ENCODE measurements at places on chromosomes 4 and X. TPM values are rescaled to one million over a fixed set of nuclear protein-coding genes. Genes with fewer than 3 reads are reported as not detected.

GRCh38 chr4:75141162-75141561 lies 208.2 kb downstream of the PARM1 start:
- no peak overlapping the region for H3K27ac ChIP-seq
- DNase-seq: no peak
- no peaks in the 10 kb centered on the region for H3K27me3 ChIP-seq
- H3K4me3 ChIP-seq: no peak overlapping the region

GRCh38 chrX:84336646-84337045 lies 148.6 kb upstream of the RPS6KA6 start:
- H3K27me3 ChIP-seq: no peaks in the 10 kb centered on the region
- H3K4me1 ChIP-seq: no peaks in the 10 kb centered on the region
- H3K36me3 ChIP-seq: no peaks in the 10 kb centered on the region
- H3K27ac ChIP-seq: no peak overlapping the region
- no peak for DNase-seq

The CXCL5 gene
- total RNA-seq: not detected

DNA sequence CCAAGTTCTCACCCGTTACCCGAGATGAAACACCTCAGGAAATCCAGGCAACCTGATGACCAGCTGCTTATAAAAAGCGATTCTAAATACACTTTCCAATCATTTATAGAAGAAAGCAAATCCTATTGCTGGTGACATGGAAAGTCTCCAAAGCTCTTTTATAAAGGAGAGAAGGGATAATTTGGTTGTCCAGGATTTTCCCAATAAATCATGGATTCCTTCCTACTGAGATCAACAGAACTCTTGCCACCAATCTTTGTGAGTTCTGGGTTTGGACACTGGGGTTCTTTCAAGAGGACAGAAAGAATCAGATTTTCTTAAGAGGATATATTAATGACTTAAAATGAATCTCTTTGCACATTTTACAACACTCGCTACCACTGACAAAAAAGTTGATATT lies 24.7 kb upstream of the SOD3 start:
- H3K36me3 ChIP-seq: no peaks in the 10 kb centered on the region
- H3K4me3 ChIP-seq: no peak overlapping the region
- H3K27ac ChIP-seq: no peak overlapping the region
- H3K27me3 ChIP-seq: no peaks in the 10 kb centered on the region
- DNase-seq: no peak

- no peak overlapping the region for H3K4me3 ChIP-seq
- H3K27ac ChIP-seq: no peak overlapping the region
- DNase-seq: no peak
Observed at GRCh38 chr4:177574446-177574845, 132.2 kb upstream of the AGA start.

The ZBTB49 gene
- 7.4 TPM for total RNA-seq

The RHOXF1 gene
- not detected for total RNA-seq

The FAM9C gene
- not detected for total RNA-seq

The CYBB gene
- total RNA-seq: not detected

DNA sequence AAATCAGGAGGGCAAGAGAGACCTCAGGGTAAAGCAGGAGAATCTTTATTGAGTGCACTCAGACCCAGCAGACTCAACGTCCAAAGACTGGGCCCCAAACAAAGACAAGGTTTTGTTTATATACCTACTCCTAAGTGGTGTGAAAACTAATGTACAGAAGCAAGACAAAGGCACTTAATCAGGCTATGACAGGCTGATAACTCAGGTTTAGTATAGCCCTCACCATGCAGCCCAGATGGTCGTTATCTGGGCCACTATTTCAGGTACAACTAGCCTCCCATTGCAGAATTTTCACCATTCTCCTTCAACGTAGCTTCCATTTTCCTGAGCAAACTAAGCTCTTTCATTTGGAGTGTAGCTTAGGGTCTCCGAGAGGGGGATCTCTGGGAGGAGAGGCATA lies 36.9 kb downstream of the SULT1E1 start:
- H3K27me3 ChIP-seq: no peaks in the 10 kb centered on the region
- H3K27ac ChIP-seq: no peak overlapping the region
- H3K4me1 ChIP-seq: no peaks in the 10 kb centered on the region
- no peaks in the 10 kb centered on the region for H3K36me3 ChIP-seq

- H3K27me3 ChIP-seq: no peaks in the 10 kb centered on the region
- H3K4me1 ChIP-seq: no peaks in the 10 kb centered on the region
- no peak overlapping the region for H3K27ac ChIP-seq
- H3K36me3 ChIP-seq: no peaks in the 10 kb centered on the region
Observed at GRCh38 chr4:156377036-156377710, 423.5 kb upstream of the CTSO start.

- H3K27ac ChIP-seq: no peak overlapping the region
- no peak overlapping the region for H3K4me3 ChIP-seq
- H3K4me1 ChIP-seq: no peaks in the 10 kb centered on the region
- no peak for DNase-seq
Observed at GRCh38 chr4:67325791-67326190, 219.5 kb downstream of the CENPC start.

DNA sequence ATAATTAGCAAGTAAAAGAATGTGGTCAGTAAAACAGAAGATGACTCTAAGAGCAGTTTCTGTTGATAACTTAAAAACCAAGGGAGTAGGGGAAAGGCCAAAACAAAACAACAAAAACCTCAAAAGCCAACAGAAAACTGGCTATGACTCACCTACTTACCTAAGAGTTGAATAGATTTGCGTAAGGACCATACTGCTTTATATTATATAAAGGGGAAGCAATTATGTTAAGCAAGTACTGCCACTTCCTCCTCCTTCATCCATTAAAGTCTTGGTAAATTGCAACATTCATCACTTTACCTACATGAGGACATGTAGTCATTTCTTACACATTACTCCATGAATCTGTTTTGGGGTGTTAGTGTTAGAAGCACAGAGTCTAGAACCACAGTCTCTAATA lies 85.9 kb upstream of the FAM47A start:
- H3K4me3 ChIP-seq: no peak overlapping the region
- H3K27me3 ChIP-seq: no peaks in the 10 kb centered on the region
- no peaks in the 10 kb centered on the region for H3K36me3 ChIP-seq
- no peaks in the 10 kb centered on the region for H3K4me1 ChIP-seq
- no peak for DNase-seq
- no peak overlapping the region for H3K27ac ChIP-seq

The ALPK1 gene
- 12.3 TPM for total RNA-seq

GRCh38 chrX:17475449-17476217 lies 100.6 kb downstream of the NHS start:
- no peak overlapping the region for H3K4me3 ChIP-seq
- H3K4me1 ChIP-seq: no peaks in the 10 kb centered on the region
- H3K27ac ChIP-seq: no peak overlapping the region
- DNase-seq: no peak
- no peaks in the 10 kb centered on the region for H3K36me3 ChIP-seq
- no peaks in the 10 kb centered on the region for H3K27me3 ChIP-seq

DNA sequence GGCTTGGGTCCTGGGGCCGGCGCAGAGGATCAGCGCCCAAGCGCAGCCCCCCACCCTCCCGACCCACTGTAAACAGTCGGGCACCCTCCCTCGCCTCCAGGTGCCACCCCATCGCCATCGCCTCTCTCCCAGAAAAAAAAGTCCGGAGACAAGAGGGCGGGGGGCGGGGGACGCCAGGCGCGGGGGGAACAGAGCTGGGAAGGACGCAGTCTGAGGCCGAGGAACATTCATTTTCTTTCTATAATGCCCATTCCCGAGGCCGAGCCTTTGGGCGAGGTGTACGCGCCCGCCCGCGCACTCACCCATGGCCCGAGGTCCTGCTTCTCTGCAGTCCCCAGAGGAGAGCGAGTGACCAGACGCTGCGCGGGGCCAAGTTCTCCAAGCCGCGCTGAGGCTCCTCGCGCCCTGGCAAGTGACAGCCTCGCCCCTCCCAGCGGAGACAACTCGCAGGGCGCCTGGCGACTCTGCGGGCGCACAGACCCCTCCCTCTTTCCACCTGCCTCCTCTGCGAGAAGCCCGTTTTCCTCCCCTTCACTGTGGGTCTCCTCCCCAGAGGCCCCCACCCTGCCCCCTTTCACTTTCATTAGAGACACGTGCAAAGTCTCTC lies 63.5 kb upstream of the WDR17 start:
- H3K4me3 ChIP-seq: peak overlapping the region; percentile 41
- no peak for DNase-seq
- peaks cover 3% of the 10 kb centered on the region for H3K4me1 ChIP-seq
- H3K27ac ChIP-seq: no peak overlapping the region
- peaks cover 33% of the 10 kb centered on the region for H3K27me3 ChIP-seq

DNA sequence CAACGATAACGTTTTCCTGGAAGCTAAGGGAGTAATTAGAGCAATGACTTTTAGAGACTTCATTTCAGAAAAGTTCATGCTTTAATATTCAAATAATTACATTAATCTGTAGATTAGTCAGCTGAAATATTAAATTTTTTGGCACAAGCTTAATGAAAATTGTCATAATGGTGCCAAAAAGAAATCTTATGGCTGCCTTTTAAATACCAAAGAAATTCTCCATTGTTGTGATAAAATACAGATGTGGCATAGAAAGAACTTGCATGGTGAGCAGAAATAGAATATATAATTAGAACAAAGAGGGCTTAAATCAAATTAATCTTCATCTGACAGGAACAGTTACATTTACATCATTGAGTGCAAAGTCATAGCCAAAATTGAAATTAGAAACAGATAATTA lies 263.5 kb downstream of the AFF2 start:
- no peak for DNase-seq
- H3K4me3 ChIP-seq: no peak overlapping the region
- no peak overlapping the region for H3K27ac ChIP-seq
- no peaks in the 10 kb centered on the region for H3K4me1 ChIP-seq

The BMP3 gene
- total RNA-seq: not detected

- H3K27me3 ChIP-seq: peaks cover 11% of the 10 kb centered on the region
- no peak overlapping the region for H3K27ac ChIP-seq
- H3K4me3 ChIP-seq: no peak overlapping the region
- peak; percentile 44 for DNase-seq
- H3K36me3 ChIP-seq: no peaks in the 10 kb centered on the region
Observed at GRCh38 chr4:4182835-4183568, 43.7 kb downstream of the OTOP1 start.

DNA sequence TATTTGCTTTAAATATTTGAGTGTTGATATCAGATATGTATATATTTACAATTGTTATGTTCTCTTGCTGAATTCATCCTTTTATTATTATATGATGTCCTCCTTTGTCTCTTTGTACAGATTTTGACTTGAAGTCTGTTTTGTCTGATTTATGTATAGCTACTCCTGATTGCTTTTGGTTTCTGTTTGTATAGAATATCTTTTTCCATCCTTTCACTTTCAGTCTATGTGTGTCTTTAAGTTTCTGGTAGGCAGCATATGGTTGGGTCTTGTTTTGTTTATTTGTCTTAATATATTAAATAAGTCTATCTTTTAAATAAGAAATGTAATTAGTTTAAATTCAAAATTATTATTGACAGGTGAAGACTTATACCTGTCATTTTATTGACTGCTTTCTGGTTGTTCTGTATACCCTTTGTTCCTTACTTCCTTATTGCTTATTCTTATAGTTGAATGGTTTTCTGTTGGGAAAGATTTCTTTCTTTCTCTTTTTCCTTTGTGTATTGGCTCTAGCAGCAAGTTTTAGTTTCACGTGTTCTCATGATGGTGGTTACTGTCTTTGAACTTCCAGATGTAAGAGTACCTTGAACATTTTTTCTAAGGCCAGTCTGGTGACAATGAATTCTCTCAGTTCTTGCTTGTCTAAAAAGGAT lies 31.1 kb downstream of the RAB28 start:
- no peak overlapping the region for H3K4me3 ChIP-seq
- no peaks in the 10 kb centered on the region for H3K27me3 ChIP-seq
- H3K4me1 ChIP-seq: peaks cover 12% of the 10 kb centered on the region
- H3K27ac ChIP-seq: no peak overlapping the region
- DNase-seq: no peak
- H3K36me3 ChIP-seq: peaks cover 29% of the 10 kb centered on the region

The CSN2 gene
- not detected for total RNA-seq

- no peaks in the 10 kb centered on the region for H3K36me3 ChIP-seq
- no peak overlapping the region for H3K27ac ChIP-seq
- H3K27me3 ChIP-seq: no peaks in the 10 kb centered on the region
Observed at GRCh38 chrX:150372280-150372679, 9.2 kb downstream of the MAMLD1 start.

The SYTL5 gene
- total RNA-seq: not detected

The CLRN2 gene
- not detected for total RNA-seq

DNA sequence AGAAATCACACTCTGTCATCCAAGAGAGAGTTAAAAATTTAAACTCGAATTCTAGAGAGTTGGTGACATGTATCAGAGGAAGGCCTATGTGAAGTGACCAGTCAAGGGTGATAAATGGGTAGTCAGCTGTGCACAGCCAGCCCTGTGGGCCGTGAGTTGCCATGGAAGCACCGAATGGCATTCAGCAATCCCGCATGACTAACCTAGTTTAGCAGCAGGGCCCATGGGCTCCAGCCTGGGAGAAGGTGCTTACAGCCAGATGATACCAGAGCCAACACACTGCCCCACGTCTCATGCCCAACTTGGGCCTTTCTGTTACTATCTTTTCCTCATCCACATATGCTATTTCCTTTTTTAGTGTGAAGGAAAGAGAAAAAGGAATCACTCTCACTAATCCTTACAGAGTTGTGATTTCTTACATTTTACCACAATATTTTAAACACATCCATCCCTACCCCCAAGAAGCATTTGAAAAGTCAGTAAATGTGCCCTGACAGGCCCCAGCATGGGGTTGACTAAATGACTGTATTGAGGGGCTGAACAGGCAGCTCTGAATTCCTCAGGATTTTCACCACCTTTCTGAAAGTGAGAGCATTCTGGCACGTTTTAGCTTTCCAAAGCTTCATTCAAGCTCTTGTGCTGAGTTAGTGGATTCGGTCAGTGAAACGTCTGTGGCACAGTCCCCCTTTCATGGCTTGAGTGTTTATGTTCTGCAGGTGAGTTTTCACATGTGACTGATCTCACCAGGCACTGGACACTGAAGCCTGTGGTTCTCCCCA lies 104.2 kb downstream of the AFF1 start:
- H3K27ac ChIP-seq: no peak overlapping the region
- H3K4me1 ChIP-seq: peaks cover 20% of the 10 kb centered on the region
- DNase-seq: no peak
- H3K27me3 ChIP-seq: no peaks in the 10 kb centered on the region

The CCNB3 gene
- total RNA-seq: 1.2 TPM
